ENCODE measurements at places on chromosomes 2 and 18.
A peak's percentile ranks its signal among the peaks of the same experiment; 100 is the strongest.

- DNase-seq: no peak
Observed at GRCh38 chr2:236176951-236177350, 8.8 kb upstream of the GBX2 start.

GRCh38 chr2:222813177-222813843, 47.5 kb upstream of the ACSL3 start:
- no peak for DNase-seq

GRCh38 chr2:101375653-101376052, 11.7 kb downstream of the CREG2 start:
- no peak for DNase-seq

DNA sequence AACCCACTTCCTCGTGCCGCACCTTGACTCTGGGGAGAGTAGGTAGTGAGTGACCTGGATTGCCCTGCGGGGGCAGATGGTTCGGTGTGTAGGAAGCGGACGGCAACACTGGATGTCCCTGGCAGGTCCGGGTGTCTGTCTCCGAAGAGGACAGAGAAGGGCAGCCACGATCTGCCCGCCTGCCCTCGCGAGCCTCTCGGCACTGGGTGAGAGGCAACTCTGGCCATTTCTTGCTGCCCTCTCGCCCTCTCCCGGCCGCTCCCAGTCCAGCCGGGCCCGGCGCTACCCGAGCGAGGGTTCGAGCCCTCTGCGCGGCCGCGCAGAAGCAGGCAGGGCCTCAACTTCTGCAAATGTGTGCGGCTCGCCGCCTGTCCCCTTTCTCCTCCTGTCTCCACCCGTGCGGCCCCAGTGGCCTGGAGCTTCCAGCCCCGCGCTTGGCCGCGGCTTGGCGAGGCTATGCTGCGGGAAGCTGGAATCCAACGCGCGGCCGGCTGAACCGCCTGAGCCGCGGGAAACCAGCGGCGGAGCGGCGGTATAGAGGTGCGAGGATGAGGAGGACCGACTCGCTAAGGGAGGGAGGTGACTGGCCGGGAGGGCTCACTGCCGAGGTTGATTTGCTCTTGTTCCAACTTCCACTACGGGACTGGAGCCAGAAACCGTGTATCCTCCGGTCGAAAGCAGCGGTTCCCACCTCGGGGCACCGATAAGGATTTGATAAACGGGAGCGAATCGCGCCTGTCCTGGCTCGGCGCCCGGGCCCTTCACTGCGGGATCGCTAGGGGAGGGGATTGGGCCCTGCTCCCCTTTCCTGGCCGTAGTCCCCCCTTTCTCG, 1.5 kb downstream of the EPAS1 start:
- no peak for DNase-seq

DNA sequence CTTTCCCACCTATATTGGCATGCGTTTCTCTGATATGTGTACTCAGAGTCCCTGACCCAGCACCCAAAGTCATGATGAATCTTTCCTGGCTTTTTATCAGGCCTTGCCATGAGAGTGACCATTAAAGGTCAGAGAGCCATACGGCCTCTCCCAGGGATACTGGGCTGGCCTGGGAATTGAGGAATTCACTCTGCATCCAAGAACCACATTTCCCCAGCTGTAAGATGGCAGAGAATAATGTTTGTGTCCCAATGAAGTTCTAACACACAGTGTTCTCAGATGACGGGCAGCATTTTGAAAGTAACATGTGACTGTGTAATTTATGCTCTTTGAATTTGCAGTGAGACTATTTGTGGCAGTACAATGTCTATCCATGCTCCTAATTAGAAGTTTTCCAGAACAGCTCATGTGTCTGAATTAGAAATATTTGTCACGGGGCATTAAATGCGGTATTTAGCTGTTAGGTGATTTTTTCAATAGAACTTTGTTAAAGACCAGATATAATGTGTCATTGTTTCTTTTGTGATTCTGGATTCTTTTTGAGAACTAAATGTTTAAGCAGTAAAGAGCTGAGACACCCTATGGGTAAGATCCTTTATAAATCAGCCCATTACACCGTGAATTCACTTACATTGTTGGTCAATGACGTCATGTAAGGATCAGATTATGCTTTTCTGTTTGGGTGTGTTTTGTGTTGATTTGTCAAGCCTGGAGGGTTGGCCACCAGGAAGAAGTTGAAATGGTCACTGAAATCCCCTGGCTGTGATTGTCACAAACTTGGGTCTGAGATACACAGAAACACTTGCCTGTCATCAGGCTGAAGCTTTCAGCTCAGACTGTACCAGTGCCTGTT, 7.3 kb upstream of the SLC3A1 start:
- DNase-seq: peak; percentile 63

GRCh38 chr18:55524353-55525073, 63.5 kb downstream of the TCF4 start:
- no peak for DNase-seq

All from kidney epithelial cell (primary cell).